ENCODE measurements at places on chromosomes 1 and 21. TPM values are rescaled to one million over a fixed set of nuclear protein-coding genes. Genes with fewer than 3 reads are reported as not detected.
A peak's percentile ranks its signal among the peaks of the same experiment; 100 is the strongest.

GRCh38 chr21:45269861-45270260 lies 17.8 kb downstream of the POFUT2 start:
- no peaks in the 10 kb centered on the region for H3K4me1 ChIP-seq
- DNase-seq: no peak
- no peak overlapping the region for H3K27ac ChIP-seq
- H3K27me3 ChIP-seq: no peaks in the 10 kb centered on the region

GRCh38 chr1:47635111-47635510 lies 197.3 kb downstream of the FOXD2 start:
- no peak overlapping the region for H3K27ac ChIP-seq
- no peaks in the 10 kb centered on the region for H3K36me3 ChIP-seq
- DNase-seq: no peak
- peaks cover 8% of the 10 kb centered on the region for H3K27me3 ChIP-seq
- H3K4me3 ChIP-seq: no peak overlapping the region

DNA sequence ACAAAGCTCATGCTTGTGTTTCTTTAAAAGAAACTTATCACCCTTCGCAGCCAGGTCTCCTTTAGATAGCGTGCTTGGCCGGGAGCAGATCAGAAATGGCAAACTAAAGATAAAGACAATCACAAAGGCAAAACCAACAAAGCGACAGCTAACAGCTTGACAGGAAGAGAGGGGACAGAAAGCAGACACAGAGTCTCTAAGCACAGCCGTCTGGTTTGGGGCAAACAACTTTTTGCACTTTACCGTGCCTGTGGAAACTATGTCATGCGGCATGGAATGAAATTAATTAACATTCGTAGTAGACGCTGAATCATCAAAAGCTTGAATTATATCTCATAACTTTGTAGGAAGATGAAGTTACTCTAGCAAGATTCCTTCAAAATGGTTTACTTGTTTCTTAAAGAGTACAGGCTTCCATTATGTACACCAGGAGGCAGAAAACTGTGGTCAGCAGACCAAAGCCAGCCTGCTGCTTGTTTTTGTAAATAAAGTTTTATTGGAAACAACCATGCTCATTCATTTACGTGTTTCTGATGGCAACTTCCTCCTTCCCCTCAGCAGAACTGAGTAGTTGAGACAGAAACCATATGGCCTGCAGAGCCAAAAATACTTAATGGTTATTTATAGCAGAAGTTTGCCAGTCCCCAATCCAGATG lies 183.2 kb downstream of the KIF26B start:
- H3K4me3 ChIP-seq: no peak overlapping the region
- no peak for DNase-seq
- no peak overlapping the region for H3K27ac ChIP-seq
- H3K36me3 ChIP-seq: no peaks in the 10 kb centered on the region

DNA sequence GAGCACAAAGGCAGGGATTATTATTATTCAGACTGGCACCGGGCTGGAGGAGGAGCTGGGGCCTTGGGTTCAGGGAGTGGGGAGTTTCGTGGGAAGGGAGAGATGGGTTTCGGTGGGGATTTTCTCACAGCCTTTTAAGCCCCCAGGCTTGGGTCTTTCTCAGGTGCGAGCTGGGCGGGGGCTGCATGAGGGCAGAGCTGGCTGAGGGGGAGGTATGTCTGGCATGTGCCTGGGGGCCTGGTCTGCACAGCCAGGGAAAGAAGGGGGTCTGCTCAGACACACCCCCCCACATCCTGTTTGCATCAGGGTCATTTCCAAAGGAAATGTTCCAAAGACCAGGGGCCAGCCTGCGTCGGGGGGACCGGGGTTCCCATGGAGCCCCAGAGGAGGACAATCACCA lies 21.6 kb downstream of the GRHL3 start:
- H3K36me3 ChIP-seq: no peaks in the 10 kb centered on the region
- no peak overlapping the region for H3K27ac ChIP-seq
- DNase-seq: no peak
- H3K4me3 ChIP-seq: no peak overlapping the region
- no peaks in the 10 kb centered on the region for H3K27me3 ChIP-seq

GRCh38 chr1:117260761-117261423 lies 50.2 kb upstream of the VTCN1 start:
- DNase-seq: no peak
- no peaks in the 10 kb centered on the region for H3K36me3 ChIP-seq
- no peak overlapping the region for H3K27ac ChIP-seq

GRCh38 chr1:224731633-224732032 lies 115.5 kb downstream of the CNIH3 start:
- no peaks in the 10 kb centered on the region for H3K36me3 ChIP-seq
- H3K4me3 ChIP-seq: no peak overlapping the region
- H3K27me3 ChIP-seq: peaks cover under 1% of the 10 kb centered on the region
- H3K4me1 ChIP-seq: no peaks in the 10 kb centered on the region
- H3K27ac ChIP-seq: no peak overlapping the region

GRCh38 chr21:16468184-16468583 lies 738.4 kb downstream of the USP25 start:
- no peak overlapping the region for H3K27ac ChIP-seq
- no peak overlapping the region for H3K4me3 ChIP-seq
- no peaks in the 10 kb centered on the region for H3K27me3 ChIP-seq
- H3K4me1 ChIP-seq: no peaks in the 10 kb centered on the region
- H3K36me3 ChIP-seq: no peaks in the 10 kb centered on the region

DNA sequence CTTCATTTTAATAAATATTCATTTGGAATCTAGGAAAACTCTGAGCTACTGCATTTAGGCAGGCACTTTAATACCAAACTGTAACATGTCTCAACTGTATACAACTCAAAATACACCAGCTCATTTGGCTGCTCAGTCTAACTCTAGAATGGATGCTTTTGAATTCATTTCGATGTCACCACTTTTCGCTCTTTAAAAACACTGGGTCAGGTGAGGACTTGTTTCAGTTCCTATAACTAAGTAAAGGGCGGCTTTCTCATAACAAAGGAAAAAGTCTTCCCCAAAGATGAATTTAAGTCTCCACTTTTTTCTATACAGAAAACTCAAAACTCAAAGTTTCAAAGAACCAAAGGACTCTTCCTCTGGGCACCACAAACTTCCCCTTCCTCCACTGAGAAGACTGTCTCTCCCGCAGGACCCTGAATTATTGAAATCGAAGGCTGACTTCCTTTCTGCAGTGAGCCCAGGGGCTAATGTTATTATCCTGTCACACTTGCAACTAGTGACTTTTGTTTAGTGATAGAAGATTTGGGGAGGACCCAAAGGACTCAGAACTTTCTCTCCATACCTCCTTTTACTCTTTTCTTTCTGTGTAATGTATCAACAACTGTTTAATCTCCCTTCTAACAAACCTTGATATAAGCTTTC lies 9.7 kb upstream of the DHX9 start:
- no peaks in the 10 kb centered on the region for H3K27me3 ChIP-seq
- no peaks in the 10 kb centered on the region for H3K36me3 ChIP-seq
- H3K4me3 ChIP-seq: no peak overlapping the region
- H3K27ac ChIP-seq: no peak overlapping the region
- no peak for DNase-seq

DNA sequence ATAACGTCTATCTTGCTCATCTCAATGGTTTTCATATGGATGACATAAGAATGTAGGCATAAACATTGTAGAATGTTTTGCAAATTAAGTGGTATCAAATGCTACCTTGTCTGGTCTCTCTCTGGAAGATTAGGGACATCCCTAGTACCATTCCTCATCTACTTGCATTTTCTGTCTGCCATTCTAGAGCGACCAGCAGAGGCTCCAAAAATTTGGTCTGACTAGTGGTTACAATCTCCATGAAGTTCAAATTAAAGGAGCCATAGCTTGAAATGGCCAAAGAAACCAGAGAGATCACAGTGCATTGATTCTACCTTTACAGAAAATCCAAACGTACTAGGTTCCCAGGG lies 1.1 kb downstream of the CD84 start:
- H3K4me1 ChIP-seq: no peaks in the 10 kb centered on the region
- H3K4me3 ChIP-seq: no peak overlapping the region
- no peak overlapping the region for H3K27ac ChIP-seq
- H3K36me3 ChIP-seq: no peaks in the 10 kb centered on the region
- no peak for DNase-seq

GRCh38 chr1:117838911-117839310 lies 90.5 kb downstream of the GDAP2 start:
- no peaks in the 10 kb centered on the region for H3K36me3 ChIP-seq
- H3K27me3 ChIP-seq: no peaks in the 10 kb centered on the region
- no peak overlapping the region for H3K4me3 ChIP-seq

DNA sequence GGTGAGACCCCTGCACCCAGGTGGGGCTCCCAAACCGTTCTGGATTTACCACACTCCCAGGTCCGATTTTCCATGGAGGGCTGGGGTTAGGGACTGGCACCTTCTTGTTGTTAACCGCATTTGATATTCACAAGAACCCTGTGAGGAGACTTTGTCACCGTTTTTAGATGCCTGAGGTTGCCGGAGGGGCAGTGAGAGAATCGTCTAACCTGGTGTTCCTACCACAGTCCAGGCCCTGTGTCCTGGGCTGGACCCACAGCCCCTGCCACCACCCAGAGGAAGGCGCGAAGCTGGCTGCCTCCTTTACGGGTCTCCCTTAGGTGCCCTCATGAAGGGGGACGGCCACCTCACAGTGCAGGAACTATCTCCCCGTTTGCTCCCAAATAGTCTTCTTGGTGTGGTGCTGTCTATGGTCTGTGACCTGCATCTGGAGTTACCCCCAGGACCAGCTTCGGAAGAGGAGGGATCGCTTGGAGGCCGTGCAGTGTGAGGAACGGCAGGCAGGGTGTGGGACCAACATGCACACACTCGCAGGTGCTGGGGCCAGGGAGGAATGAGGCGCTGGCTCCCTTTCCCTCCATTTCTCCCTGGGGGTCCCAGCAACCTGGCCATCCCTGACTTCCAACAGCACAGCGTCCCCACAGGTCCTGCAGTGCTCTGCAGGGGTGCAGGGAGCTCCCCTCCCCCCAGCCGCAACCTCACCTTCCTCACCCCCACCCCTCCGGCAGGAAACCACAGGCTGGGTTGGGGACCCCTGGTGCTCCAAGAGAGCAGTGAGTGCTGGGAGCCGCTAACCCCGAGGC lies 7.0 kb downstream of the SIM2 start:
- peak overlapping the region; percentile 97 for H3K4me3 ChIP-seq
- peaks cover 33% of the 10 kb centered on the region for H3K4me1 ChIP-seq
- no peak for DNase-seq
- H3K27ac ChIP-seq: peak overlapping the region; percentile 92

GRCh38 chr1:156401681-156402081 lies 32.7 kb downstream of the RHBG start:
- H3K36me3 ChIP-seq: no peaks in the 10 kb centered on the region
- H3K27me3 ChIP-seq: peaks cover 15% of the 10 kb centered on the region
- DNase-seq: no peak
- no peak overlapping the region for H3K27ac ChIP-seq
- no peaks in the 10 kb centered on the region for H3K4me1 ChIP-seq
- no peak overlapping the region for H3K4me3 ChIP-seq

DNA sequence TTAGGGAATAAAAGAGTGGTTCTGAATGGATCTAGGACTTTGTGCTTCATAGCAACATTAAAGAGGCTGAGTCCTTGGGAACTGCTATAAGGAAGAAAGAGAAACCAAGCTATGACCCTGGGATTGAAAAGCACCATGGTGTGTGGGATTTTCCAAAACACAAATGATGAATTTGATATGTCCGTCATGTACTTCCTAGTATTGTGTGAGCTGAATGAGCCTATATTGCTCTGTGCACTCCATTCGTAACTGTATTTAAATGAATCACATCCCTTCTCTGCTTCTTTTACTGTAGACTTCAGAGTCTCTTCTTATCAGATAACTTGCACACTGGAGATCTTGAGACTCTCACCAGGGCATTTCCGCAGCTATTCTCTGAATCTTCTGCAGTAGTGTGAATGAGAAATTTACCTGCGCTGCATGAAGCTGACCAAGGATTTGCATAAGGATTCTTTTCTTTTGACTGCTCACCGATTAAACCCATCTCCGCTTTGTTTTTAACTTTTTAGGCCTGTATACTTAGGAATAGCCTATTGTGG lies 23.1 kb upstream of the OR10J4 start:
- no peaks in the 10 kb centered on the region for H3K4me1 ChIP-seq
- H3K27ac ChIP-seq: no peak overlapping the region
- no peaks in the 10 kb centered on the region for H3K27me3 ChIP-seq
- H3K36me3 ChIP-seq: no peaks in the 10 kb centered on the region
- H3K4me3 ChIP-seq: no peak overlapping the region

- peak; percentile 54 for DNase-seq
- no peaks in the 10 kb centered on the region for H3K4me1 ChIP-seq
- peaks cover 9% of the 10 kb centered on the region for H3K27me3 ChIP-seq
- H3K27ac ChIP-seq: no peak overlapping the region
- no peak overlapping the region for H3K4me3 ChIP-seq
- H3K36me3 ChIP-seq: no peaks in the 10 kb centered on the region
These were observed 303.6 kb downstream of the USH2A start for GRCh38 chr1:216119600-216119999.

GRCh38 chr21:41664881-41665765 lies 101.7 kb downstream of the RIPK4 start:
- DNase-seq: no peak
- H3K4me1 ChIP-seq: no peaks in the 10 kb centered on the region
- no peaks in the 10 kb centered on the region for H3K36me3 ChIP-seq
- H3K4me3 ChIP-seq: no peak overlapping the region
- H3K27me3 ChIP-seq: no peaks in the 10 kb centered on the region

SPATC1L gene
- total RNA-seq: 40.6 TPM

ENTREP3 gene
- 75.5 TPM for total RNA-seq

LCE1F gene
- not detected for total RNA-seq

SERPINC1 gene
- not detected for total RNA-seq

CFHR3 gene
- total RNA-seq: not detected

TAL1 gene
- 0.11 TPM for total RNA-seq

FAM72D gene
- total RNA-seq: 11.9 TPM

OXCT2 gene
- total RNA-seq: not detected

OR10Z1 gene
- total RNA-seq: not detected

MAB21L3 gene
- total RNA-seq: 4.8 TPM

MMEL1 gene
- total RNA-seq: not detected

ADORA1 gene
- 1.2 TPM for total RNA-seq

SPRR2G gene
- not detected for total RNA-seq

HENMT1 gene
- 9.5 TPM for total RNA-seq

MNDA gene
- total RNA-seq: not detected

AMY1C gene
- not detected for total RNA-seq

All from A673 (cell line).